SHP77 treated with DMSO at 0.1 percent for 48 hours (cell line): ENCODE measurements at places on chromosomes 2 and 18.

GRCh38 chr18:78732273-78733210 lies 247.1 kb upstream of the SALL3 start:
- no peak for DNase-seq

- no peak for DNase-seq
Measured at GRCh38 chr18:51039138-51040112, 9.4 kb downstream of the SMAD4 start.

DNA sequence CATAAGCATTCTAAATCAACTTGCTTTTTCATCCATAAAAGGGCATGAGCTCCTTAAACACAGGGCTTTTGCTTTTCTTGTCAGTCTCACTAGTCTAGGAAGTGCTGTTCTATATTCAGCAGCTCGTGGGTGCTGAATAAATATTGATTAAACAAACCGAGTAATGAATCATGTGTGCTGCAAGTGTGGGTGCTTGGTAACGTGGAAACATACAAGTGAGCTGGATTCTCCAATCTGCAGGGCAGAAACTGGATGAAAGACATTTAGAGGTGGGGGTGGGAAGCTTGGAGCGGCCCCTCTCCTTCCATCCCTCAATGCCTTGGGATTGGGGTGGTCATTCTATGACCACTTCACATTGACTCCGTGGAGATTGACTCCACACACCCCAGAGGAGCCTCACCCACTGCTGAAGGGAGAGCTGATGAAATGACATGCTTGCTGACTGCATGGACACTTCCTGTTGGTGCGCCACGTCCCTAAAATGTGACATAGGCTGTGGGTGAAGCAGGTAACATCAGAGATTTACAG lies 114.6 kb downstream of the DOCK10 start:
- no peak for DNase-seq

DNA sequence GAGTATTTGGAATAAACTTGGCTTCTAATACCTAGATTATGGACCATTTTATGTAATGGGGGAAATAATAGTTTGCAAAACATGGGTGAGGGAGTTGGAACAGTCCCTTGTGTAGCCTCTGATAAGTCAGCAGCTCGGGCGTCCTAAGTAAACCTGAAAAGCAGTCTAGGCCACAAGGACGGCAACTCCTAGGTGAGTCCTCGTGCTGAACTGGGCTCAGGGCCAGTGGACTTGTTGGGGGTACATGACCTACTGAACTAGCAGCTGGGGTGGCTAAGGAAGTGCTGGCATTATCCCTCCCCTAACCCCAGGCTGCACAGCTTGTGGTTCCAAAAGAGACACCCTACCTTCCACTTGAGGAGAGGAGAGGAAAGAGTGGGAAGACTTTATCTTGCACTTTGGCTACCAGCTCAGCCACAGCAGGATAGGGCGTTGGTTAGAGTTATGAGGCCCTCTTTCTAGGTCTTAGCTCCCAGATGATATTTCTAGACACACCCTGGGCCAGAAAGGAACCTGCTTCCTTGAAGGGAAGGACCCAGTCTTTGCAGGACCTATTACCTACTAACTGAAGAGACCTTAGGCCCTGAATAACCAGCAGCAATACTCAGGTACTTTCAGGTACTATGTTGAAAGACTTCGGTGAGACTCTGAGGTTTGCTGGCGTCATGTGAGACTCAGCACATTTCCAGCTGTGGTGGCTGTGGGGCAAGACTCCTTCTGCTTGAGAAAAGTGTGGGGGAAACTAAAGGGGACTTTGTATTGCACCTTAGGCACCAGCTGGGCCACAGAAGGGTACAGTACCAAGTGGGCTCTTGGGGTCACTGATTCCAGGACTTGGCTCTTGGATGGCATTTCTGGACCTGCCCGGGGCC lies 71.0 kb downstream of the AQP4 start:
- DNase-seq = no peak

DNA sequence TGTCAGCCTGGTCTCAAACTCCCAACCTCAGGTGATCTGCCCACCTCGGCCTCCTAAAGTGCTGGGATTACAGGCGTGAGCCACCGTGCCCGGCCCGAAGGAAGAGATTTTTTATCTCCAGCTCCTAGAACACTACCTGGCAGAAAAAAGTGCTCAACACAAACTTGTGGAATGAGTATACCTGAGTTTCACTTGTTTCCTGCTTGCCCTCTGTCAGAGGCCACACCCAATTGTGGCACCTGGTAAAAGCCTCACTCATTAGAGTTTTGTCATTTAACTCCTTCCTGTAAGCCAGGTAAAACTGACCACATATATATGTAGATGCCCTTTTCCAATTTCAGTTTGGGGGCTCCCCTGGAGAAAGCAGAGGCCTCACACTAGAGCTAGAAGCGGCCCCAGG lies 42.2 kb upstream of the RTN4 start:
- no peak for DNase-seq

DNA sequence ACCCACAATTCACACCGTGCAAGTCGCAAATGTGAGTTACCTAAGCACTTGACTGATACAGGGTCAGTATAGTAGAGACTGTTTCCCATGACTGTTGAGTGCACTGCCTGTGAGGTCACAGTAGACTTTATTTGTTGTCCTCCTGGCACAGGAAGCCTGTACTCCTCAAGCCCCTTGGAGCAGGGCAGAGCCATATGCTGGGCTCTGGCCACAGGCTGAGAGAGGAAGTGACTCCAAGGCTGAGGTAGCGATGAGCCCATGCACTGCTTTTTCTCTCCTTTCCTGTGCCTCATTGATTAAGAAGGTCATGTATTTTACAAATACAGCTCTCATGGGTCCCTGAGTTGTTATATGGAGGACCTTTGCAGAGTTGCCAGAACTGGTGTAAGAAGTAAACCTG lies 287.7 kb downstream of the SRBD1 start:
- no peak for DNase-seq
